ENCODE measurements at places on chromosomes 6 and 20. TPM values are rescaled to one million over a fixed set of nuclear protein-coding genes. Genes with fewer than 3 reads are reported as not detected.
A peak's percentile ranks its signal among the peaks of the same experiment; 100 is the strongest.

EMILIN3 gene
- 7.4 TPM for total RNA-seq

DNA sequence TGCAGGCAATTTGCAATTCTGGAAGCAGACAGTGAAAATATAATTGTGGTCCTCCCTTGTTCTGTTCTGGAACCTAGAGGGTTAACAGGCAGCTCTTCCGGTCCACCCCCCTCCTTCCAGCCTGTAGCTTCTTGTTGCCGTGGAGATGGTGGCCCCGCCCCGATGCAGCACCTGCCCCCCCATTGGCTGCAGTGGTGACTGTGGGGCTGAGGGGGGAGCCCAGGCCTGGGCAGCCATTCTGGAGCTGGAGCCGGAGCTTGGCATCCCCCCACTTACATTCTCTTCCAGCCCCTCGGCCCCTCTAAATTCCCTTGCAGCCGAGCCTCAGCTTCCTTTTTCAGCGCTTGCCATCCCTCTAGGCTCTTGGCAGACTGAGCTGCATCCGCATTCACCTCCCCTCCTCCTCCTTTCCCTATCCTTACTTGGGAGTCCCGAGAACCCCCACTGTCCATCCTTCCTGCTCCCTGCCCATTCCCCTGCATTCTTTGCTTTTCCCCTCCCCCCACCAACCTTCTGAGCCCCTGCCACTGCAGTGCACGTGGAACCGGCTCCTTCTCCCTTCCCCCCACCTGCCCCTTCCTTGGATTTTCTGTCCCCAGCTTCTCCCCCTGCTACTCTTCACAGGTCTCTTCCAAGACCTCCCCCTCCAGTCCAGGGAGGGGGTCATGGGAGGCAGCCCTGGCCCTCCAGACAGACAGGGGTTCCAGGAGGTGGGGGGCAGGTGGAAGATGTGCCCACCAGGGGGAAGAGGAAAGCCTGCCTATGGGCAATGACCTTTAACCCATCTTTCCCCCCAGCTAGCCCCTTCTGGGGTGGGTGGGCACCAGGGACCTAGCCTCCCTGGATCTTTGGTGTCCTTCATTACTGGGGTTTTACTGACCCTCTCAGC is 11.4 kb downstream of the SYNGAP1 start:
- peak; percentile 87 for DNase-seq

GRCh38 chr6:135419162-135419561 is 78.4 kb downstream of the AHI1 start:
- DNase-seq: no peak

DNA sequence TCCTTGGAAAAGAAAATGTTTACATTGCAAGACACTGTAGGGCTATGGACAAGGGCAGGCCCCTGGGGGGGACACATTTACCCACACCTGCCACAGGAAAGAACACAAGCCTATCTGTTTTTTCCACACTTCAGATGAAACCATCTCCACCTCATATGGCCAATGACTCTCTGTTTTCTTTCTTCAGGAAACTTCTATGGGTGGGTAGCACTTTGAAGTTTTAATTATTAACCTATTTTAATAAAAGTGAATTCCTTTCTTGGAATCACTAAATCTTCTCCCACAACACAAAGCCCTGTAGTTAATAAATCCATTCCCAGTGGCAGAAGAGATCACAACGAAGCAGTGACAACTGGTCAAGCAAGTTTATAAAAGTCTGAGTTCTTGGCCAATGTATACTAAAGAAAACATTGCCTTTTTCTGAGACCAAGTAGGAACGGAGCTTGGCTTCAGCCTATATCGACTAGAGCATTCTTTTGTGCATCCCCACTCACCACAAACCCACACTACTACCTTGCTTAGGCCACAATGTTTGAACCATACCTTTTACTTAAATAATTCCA is 125.1 kb upstream of the CARMIL1 start:
- no peak for DNase-seq

DNA sequence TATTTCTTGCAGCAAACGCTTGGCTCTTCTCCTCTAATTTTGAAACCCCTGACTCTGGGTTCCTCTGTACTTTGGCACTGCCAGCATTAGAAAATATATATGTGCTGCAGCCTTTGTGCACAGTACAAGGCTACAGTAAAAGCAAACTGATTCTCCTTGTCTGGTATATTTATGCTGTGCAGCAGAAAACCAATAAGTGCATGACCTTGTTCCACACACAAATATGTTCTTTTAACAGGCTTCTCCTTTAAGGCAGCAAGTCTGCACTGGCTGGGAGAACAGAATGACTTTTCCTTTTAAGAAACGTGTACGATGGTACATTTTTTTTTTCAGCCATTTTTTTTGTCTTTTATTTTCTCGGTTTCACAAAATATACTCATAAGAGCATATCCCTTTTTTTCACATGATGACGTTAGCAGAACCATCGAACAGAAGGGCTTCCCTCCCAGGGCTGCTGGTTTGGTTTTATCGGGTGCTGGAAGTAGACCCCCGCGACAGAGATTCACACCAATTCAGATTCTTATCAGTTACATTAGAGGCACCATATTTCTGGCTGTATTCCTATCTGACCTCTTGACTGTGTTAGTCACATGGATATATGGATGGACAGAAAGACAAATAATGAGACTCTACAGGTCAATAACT is 129.9 kb upstream of the ARID1B start:
- DNase-seq: no peak

DNA sequence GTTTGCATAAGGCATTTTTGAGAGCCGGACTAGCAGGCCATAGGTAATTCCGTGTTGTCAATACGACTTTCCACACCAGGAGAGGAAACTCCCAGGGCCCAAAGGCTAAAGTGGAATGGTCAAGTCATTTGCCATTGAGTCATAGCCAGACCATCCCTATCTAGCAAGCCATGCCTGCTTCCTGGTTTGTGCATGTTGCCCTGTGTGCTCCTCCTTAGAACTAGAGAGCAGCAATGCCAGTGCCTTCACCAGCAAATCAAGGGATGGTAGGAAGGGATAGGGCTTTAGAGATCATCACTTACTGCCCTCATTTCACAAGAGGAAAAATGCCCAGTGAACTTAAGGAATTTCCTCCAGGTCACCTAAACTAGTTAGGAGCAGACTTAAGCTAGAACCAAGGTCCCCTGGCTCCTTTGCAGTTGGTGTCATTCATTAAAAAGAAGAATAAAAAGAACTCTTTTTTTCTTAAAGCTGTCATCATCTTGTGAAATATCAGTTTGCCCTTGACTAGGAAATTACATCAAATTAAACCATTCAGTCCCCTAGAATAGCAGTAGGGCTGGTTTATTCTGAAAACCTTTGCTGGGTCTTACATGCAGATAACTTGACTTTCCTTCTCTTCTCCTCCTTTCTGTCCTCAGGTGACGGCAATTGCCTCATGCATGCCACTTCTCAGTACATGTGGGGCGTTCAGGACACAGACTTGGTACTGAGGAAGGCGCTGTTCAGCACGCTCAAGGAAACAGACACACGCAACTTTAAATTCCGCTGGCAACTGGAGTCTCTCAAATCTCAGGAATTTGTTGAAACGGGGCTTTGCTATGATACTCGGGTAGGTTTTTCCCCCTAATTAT is 7.4 kb downstream of the TNFAIP3 start:
- no peak for DNase-seq

DNA sequence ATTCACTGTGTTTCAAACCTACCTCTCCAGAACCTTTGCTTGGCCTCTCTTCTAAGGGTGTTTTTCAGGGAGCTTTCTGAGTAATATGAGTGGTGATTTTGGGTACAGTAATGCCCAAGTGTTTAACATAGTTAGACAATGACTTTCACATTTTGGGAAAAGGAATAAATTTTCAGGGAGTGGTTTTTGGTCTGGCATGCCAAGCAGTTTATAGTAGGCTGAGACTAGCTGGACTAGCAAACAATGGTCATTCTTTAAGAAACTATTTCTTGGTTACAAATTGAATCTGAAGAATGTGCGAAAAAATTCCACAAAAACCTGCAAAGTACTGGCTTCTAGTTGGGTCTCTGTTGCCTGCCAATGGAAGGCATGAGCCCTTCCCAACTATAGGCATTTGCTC is 15.4 kb downstream of the FNDC1 start:
- no peak for DNase-seq

DNA sequence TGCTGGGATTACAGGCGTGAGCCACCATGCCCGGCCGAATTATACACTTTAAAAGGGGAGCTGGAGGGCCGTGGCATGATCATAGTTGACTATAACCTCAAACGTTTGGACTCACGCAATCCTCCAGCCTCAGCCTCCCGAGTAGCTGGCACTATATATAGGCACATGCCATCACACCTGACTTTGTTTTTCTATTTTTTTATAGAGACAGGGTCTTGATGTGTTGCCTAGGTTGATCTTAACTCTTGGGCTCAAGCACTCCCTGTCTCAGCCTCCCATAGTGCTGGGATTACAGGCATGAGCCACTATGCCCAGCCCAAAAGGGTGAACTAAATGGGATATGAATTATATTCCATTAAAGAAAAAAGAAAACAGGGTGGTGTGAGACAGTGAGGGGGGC is 7.8 kb downstream of the PTGIS start:
- no peak for DNase-seq

GRCh38 chr6:42075159-42075838 is 25.0 kb downstream of the TAF8 start:
- peak; percentile 90 for DNase-seq

MAP3K7 gene
- 20.4 TPM for total RNA-seq

DNA sequence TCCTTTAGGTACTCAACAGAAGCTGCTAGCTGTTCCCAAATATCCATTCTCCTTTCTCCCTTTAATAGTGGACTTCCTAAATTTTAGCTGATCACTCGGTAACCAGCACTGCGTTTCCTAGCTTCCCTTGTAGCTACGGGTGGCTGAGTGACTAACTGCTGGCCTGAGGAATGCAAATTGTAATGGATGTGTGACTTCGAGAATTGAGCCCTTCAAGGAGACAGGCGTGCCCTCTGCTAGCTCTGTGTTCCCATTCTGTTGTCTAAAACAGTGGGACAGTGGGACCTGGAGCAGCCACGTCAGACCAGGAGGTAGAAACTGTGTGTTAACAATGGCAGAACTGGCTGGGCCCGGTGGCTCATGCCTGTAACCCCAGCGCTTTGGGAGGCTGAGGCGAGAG is 56.5 kb downstream of the SCML4 start:
- DNase-seq: no peak

DNA sequence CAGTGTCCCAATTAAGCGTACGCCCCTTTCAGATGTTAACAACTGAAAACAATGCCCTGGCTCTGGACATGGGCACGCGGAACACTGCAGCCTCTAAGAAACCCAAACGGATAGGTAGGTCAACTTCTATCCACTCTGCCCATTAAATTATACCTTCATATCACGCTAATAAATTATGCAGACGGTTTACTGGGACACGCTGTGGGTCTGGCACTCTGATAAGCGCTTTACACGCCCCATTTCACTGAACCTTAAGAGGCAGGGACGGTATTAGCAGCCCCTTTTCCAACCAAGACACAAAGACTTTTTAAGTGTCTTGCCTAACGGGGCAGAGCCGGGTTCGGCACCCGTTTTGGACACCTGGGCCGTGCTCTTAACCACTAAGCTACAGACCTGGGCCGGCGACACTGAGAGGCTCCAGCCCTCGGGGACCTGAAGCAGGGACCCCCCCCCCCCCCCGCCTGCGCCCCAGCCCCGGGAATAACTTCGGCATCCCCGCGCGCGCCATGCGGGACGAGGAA is 744 bp downstream of the STAU1 start:
- peak; percentile 76 for DNase-seq

GRCh38 chr20:4918473-4918872 is 82.8 kb downstream of the SLC23A2 start:
- DNase-seq: no peak

PRDM13 gene
- total RNA-seq: not detected

DNA sequence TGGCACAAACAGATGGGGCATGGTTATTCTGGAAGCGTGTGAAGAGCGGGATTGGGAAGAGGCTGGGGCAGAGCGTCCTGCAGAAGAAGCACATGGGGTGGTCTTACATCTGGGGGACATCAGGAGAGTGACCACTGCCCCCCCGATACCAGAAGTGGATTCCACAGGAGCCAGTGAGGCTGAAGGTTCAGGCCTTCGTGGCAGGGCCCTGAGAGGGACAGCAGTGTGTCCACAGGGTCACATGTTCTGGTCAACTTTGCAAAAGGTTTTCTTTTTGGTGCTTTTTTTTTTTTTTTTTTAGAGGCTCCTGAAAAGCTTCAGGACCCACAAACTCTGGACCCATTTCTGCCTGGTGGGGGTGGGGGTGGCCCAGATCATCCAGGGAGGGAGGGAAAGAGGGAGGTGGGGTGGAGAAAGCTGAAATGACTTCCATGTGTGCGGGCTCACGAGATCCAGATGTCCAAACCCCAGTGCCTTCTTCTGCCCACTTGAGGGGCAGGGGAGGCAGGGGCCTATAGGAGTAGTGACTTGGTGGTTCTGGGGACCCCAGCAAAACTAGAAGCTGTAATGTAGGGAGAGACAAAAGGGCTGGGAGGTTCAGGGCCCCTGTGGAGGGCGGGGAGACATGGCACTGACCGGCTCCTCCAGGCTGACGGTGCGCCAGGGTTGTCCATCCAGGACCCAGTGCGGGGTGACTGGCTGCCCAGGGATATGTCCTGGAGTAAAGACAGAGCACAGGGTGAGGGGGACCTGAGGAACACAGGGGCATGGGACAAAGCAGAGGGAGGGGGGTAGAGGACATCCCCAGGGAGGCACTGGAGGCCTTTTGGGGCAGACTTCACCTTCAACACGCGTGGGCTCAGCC is 2.7 kb downstream of the ADAM33 start:
- no peak for DNase-seq

DNA sequence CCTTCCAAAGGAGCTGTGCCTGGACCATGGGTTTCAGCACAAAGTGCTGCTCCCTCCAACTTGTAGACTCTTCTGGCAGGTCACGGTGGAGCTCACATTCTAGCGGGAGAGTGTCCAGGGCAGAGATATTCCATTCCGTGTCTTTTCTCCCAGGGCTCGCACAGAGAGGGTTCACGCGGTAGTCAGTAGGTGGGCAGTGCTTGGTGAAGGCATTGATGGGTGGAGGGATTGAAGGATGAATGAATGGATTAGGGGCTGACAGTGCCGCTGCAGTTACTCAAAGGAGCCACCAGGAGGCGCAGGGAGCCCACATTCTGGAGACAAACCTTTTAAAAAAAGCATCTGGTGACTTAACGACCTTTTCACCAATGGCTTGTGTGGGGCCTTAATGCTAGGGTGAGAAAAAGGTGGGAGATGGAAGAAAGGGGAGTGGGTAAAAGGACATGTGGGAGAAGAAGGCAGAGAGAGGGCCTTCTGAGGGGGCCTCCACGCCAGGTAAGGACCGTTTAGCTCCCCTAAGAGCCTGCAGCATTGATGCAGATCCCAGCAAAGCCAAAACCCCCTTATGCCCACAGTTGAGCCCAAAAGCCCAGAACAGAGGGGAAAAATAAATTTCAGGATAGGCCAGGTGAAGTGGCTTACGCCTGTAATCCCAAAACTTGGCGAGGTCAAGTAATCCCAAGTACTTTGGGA is 17.5 kb upstream of the FAM110A start:
- peak; percentile 82 for DNase-seq

GRCh38 chr20:53967527-53967926 is 102.9 kb downstream of the BCAS1 start:
- no peak for DNase-seq

- no peak for DNase-seq
Measured at GRCh38 chr20:23820493-23820892, 6.0 kb downstream of the CST2 start.

LPA gene
- not detected for total RNA-seq

- no peak for DNase-seq
Measured at GRCh38 chr20:10686356-10687133, 12.7 kb upstream of the JAG1 start.

- no peak for DNase-seq
Measured at GRCh38 chr6:52562911-52563310, 13.9 kb downstream of the TRAM2 start.
